ENCODE measurements at places on chromosomes 5 and 9.

GRCh38 chr5:138033386-138033808, 518 bp upstream of the FAM13B start:
- DNase-seq = no peak

GRCh38 chr5:54985301-54986268, at the start of gene ESM1:
Gene ESM1, minus strand, starts transcription at chr5:54985593. Its CDS starts 76 bp downstream, at chr5:54985517.
- DNase-seq = no peak

DNA sequence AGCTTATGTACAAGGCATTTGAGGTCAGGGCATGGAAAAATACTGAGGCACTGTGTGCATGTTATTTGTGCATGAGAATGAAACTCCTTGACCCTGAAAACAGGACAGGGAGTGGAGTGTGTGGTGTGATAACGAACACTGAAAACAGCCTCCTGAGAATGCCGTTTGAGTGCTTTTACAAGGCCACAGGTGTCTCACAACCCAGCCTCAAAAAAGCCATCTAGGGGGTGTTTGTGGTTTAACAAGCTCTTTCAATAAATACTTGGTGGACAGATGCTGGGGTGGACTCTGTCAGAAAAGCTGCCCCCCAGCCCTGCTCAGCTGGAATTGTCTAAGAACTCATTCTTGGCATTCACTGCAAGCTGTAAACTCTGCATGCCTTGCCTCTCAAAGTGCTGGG, 94.0 kb upstream of the SLC25A48 start:
- DNase-seq = no peak

DNA sequence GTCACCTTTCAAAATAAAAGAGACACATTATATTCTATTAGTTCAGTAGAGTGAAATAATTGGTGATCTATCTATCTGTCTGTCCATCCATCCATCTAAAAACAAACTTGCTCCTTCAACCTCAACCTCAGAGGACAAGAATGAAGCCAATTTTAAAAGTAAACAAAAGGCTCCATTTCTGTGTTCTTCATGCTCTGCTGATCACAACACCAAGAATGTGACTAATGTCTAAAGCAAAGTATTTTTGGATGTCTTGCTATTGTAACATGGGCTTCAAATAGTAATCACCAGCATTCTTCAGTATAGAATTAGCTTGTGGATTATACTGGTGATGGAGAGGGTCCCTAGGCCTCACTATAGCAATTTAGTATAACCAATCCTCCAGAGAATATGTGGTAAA, 1304.4 kb downstream of the MAT2B start:
- DNase-seq = no peak

DNA sequence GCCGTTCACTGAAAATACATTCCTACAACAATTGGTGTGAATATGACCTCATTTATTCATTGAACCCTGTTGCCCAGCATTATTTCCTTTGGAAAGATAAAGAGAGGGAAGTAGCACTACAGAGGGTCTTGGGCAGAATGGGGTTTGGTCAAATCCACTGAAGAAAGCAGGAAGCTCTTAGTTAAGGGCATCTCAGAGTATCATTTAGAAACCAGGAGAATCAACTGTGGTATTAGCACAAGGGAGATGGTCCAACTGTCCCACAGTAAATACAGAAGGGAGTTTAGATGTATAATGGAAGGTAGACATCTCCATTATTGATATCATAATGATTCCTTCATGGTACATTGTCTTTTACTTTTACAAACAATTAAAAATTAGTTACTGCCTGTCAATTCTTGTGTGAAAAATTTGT, 47.1 kb downstream of the LIX1 start:
- DNase-seq = no peak

DNA sequence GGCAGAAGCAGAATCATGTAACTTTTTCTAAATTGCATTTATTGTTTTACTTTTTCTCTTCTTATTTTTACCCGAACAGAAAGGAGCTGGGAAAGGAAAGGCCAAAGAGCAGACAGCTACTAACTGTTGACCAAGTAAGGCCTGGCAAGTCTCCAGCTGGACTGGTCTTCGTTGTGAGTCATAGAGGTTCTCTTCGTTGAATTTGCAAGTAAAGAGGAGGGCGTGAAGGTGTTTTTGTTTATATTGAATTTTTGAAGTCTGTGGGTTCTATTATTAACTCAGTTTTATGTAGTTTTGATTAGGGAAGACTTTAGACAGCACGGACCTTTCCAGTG, 416.5 kb upstream of the CCNH start:
- no peak for DNase-seq

- no peak for DNase-seq
Observed at GRCh38 chr5:15737871-15738664, 238.1 kb downstream of the FBXL7 start.

- no peak for DNase-seq
Observed at GRCh38 chr5:143319437-143320227, 83.9 kb downstream of the NR3C1 start.

- no peak for DNase-seq
Observed at GRCh38 chr5:171669571-171669970, 116.0 kb upstream of the SMIM23 start.

DNA sequence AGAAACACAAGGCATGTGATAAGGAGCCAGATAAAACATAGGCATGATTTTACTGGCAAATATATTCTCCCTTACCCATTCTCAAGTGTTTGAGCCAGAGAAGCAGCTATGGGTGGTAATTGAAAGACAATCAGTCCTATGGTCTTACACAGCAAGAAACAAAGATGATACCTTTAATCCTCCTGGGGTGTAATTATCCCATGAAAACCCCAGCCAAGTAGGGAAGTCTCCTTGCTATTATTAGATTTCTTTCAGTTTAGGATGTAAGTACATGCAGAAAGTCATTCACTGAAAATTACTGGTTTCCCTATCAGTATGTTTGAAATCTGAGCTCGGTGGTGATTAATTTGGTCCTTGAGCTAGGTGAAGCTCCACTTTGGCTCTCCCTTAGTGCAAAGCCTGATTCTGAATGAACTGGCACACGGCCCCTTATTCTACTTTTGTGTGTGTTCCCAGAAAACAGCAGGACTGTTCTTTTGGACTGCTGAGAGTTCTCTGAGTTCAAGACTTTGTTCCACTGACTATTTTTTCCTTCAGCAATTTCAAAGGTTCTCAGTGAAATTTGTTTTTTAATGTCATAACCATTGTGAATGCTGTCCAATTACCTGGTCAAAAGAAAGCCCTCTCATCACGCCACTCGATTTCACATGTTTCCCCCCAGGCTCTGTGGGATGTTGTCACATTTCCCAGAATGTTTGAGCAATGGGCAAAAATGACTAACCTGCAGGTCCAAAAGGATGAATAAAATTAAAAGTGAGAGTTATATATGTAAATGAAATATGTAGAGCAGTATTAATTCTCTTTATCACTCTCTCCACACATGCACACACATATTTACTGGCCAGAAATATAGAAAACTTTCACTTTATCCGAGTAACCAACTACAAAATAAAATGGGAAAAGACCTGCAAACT, 343.0 kb downstream of the RAB3C start:
- DNase-seq = no peak

GRCh38 chr9:7315116-7315515, 484.5 kb downstream of the DMAC1 start:
- DNase-seq = no peak

GRCh38 chr5:141182248-141182647, at the start of gene PCDHB16:
Gene PCDHB16, plus strand, starts transcription at chr5:141182387. Its CDS starts 173 bp downstream, at chr5:141182560.
- DNase-seq = no peak

DNA sequence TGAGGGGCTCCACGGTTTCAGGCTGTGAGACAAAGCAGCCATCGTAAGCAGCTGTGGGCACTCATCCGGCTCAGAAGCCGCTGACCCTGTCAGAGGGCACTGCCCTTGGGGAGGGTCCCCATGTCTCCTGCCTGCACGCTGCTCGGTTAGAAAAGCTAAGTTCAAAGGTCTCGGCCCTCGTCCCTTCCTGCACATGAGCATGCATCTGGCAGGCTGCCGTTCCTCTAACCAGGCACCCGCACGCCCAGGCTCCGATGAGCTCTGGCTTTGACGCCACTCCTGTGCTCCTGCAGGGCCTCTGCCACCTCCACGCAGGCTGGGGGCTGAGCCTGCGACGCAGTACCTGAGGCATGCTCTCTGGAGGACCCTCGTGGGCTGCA, 51.3 kb downstream of the NKD2 start:
- no peak for DNase-seq

GRCh38 chr9:12182806-12183205, 510.4 kb upstream of the TYRP1 start:
- DNase-seq = no peak

DNA sequence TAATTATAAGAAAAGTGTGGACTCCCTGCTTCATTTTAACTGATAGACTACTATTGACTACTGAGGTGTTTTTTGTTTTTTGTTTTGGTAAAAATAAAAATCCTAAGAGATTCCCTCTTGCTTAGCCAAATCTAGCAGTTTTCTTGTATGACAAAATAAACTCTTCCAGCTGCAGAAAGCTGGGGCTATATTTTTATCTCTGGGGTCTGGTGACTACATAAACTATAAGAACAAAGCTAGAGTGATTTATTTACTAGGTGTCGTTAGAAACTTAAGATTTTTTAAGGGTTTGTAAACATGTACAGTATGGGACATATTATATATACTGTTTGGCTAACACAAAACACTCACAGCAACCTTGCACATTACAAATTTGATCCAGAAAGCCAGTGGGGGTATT, 467.4 kb upstream of the MPDZ start:
- no peak for DNase-seq

DNA sequence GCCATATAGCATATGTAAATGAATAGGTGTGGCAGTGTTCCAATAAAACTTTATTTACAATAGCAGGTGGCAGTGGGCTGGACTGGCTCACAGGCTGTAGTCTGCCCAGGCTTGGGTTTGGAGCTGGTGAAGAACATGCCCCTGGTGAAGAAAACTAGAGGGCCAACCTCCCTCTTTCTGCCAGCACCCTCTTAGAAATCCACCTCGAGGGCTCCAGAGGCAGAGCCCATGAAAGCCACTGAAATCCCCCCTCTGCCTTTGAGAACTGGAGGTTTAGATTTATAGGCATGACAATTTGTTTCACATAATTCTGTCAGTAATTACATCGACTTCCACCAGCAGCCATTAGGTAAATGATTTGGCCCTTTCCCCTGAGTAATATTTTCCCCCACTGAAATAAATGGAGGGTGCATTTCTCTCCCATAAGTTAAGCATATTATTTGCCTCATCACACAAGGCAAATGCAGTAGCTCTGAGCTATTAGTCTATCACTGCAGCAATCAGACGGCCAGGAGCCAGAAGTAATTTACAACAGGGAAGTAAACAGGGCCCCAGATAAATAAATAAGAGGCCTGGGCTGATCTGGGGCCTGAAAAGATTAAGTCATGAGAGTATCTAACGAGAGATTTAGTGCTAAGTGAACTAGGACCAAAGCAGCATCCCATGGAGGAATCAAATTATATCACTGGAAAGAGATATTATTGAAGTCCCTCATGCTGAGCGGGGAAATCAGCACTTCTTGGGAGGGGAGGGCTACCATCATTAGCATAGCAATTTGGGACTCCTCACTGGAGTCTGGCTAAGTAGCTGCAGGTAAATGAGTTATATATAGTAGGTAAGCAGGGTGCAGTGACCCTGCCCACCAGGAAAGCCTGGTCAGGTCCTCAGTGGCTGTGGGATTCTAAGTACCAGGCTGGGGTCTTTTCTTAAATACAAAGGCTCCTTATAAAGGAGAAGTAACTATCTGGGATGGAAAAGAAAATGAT, 123.9 kb downstream of the SLIT3 start:
- DNase-seq = no peak

DNA sequence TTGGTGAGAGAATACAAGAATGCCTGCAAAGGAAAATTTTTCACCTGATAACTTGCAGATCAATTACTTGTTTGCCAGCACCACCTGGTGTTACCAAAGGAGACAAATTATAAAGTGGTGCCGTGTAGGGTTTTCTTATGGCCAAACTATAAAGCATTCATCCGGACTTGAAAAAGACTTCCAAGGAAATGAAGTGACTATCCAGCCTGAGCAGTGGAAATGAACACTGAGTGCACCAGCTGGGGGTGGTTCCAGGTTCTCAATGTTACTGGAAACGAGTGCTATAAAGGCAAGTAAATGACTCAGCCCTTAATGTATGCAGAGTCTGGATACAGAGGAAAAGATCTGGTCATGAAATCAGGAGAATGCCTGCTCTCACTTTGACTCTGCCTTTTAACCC, 113.1 kb downstream of the DNAH5 start:
- DNase-seq = no peak

GRCh38 chr9:6006749-6007057, 8.7 kb downstream of the RANBP6 start:
- DNase-seq = no peak

DNA sequence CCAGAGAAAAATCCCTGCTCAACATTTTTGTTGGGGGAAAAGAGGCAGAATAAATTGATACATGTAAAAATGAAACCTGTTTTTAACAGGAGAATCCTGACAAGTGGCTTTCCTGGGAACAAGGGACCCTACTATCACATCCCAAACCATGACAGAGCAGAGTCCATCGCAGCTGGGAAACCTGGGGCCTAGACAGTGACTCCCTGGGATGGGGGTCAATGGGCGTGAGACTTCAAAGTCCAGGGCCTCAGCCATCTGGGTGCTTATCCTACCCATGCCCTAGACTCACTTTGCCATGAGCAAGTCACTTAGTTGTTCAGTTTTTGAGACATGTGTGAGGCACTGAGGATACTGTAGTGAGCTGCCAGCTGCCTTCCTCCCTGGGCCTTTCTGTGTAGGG, 5.7 kb downstream of the TCOF1 start:
- DNase-seq = no peak
